ENCODE measurements at places on chromosomes 12 and 14. TPM values are rescaled to one million over a fixed set of nuclear protein-coding genes. Genes with fewer than 3 reads are reported as not detected.

GRCh38 chr12:124613151-124613585 is 45.8 kb upstream of the NCOR2 start:
- peaks cover 13% of the 10 kb centered on the region for H3K4me1 ChIP-seq
- H3K36me3 ChIP-seq, result no peaks in the 10 kb centered on the region
- no peak overlapping the region for H3K27ac ChIP-seq
- H3K27me3 ChIP-seq, result no peaks in the 10 kb centered on the region
- DNase-seq, result no peak

DNA sequence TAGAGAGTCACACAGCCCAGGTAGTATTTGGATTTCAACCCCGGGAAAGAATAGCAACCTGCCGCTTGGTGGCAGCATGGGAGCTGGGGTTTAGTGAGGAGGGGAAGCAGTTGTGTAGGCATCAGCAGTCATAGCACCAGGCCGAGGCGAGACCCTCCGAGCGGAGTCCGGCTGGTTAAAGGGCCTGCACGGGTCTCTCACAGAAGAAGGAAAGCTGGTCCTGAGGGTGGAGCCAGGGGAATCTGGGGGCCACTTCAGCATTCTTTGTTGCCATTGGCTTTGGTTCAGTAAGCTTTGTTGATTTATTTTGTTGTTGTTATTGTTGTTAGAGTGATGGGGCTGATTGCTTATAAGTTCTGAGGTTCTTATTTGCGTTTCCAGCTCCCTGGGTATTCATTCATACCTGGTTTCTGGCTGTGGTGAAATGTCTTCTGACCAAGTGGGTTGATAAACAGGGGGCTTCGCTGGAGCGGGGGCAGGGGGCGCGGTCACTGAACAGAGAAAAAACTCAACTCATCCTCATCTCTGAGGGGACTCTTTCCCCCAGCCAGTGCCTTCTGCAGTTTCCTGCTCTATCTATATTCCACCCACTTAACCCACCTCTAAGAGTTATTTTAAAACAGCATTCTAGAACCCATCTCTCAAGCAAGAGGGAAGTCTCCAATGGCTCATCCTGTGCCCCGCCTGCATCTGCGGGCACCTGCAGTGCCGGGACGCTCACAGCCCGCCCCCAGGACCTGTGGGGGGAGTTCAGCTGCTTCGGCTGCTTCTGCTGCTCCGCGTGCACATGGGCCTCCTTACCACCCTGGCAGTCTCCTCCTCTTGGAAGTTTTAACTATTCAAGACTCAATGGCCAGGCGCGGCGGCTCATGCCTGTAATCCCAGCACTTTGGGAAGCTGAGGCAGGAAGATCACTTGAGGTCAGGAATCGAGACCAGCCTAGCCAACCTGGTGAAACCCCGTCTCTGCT is 11.6 kb downstream of the CKB start:
- no peak overlapping the region for H3K27ac ChIP-seq
- peak; percentile 15 for DNase-seq
- no peak overlapping the region for H3K4me3 ChIP-seq
- no peaks in the 10 kb centered on the region for H3K27me3 ChIP-seq

DNA sequence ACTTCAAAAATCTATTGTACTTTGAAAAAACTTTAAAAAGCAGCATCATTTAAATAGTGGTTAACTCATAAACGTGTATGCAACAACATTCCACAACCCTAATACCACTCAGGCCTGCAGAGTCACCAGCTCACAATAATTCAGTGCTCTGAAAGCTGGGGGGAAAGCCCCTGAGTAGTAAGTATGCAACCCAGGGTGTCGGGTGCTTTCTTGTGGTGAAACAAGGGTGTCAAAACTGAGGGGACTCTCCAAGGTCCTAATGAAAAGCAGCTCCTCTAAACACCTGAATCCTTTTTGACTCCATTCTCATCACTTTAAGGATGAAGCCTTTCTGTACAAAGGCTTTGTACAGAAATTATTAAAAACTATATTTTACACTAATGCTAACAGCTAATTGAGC is 33.7 kb downstream of the FGFR1OP2 start:
- H3K4me3 ChIP-seq, result no peak overlapping the region
- H3K4me1 ChIP-seq, result no peaks in the 10 kb centered on the region
- no peaks in the 10 kb centered on the region for H3K27me3 ChIP-seq
- H3K27ac ChIP-seq, result no peak overlapping the region
- DNase-seq, result no peak

GRCh38 chr14:58731465-58732293 is 93.9 kb downstream of the DACT1 start:
- H3K4me1 ChIP-seq, result no peaks in the 10 kb centered on the region
- peak overlapping the region; percentile 5 for H3K27ac ChIP-seq
- DNase-seq, result no peak
- H3K36me3 ChIP-seq, result no peaks in the 10 kb centered on the region
- no peaks in the 10 kb centered on the region for H3K27me3 ChIP-seq

AQP5 gene
- total RNA-seq, result 4.6 TPM

GRCh38 chr12:39043424-39043822 is 138.0 kb upstream of the CPNE8 start:
- no peaks in the 10 kb centered on the region for H3K36me3 ChIP-seq
- no peak overlapping the region for H3K27ac ChIP-seq
- DNase-seq, result no peak

RNU7-1 gene
- not detected for total RNA-seq

FAR2 gene
- 8.2 TPM for total RNA-seq

DDX11 gene
- 18.2 TPM for total RNA-seq

DNA sequence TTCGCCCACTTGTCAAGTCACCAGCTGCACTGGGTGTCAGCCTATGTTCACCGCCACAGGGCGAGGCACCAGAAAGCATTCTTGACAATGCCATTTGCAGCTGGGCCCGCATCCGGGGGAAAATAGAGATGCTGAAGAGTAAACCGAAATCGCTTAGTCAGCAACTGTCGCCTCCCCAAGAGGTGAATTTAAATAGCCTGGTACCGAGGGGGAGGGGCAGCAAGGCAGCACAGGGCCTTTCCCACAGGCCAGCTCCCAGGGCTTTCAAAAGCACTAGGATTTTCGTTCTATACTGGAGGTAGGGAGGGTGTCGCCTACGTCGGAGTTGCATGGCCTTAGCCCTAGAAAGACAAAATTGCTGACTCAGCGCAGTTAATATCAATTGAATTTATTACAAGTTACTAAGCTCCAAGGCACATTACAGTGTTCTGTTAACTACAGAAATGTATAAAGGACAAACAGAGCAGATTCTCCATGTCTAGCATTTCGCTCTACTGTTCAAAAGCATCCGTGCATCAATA is 4.3 kb downstream of the IRF2BPL start:
- DNase-seq, result no peak
- H3K27me3 ChIP-seq, result no peaks in the 10 kb centered on the region
- H3K27ac ChIP-seq, result peak overlapping the region; percentile 84

GRCh38 chr12:58731096-58731495 is 189.2 kb downstream of the LRIG3 start:
- H3K4me3 ChIP-seq, result no peak overlapping the region
- H3K36me3 ChIP-seq, result no peaks in the 10 kb centered on the region
- H3K27ac ChIP-seq, result no peak overlapping the region
- no peaks in the 10 kb centered on the region for H3K27me3 ChIP-seq

TTC7B gene
- total RNA-seq, result 14.0 TPM

ANKS1B gene
- total RNA-seq, result 115 TPM

GRCh38 chr12:64218597-64218996 is 3.5 kb downstream of the KICS2 start:
- no peaks in the 10 kb centered on the region for H3K36me3 ChIP-seq
- no peak overlapping the region for H3K27ac ChIP-seq
- H3K4me3 ChIP-seq, result no peak overlapping the region
- no peak for DNase-seq

- H3K27ac ChIP-seq, result no peak overlapping the region
- H3K27me3 ChIP-seq, result no peaks in the 10 kb centered on the region
- DNase-seq, result no peak
- no peak overlapping the region for H3K4me3 ChIP-seq
- no peaks in the 10 kb centered on the region for H3K36me3 ChIP-seq
These were observed 21.2 kb downstream of the TAS2R50 start for GRCh38 chr12:10965476-10965875.
